ENCODE measurements at places on chromosomes 2 and 18.
A peak's percentile ranks its signal among the peaks of the same experiment; 100 is the strongest.

- H3K36me3 ChIP-seq, result no peaks in the 10 kb centered on the region
- H3K27ac ChIP-seq, result no peak overlapping the region
- DNase-seq, result no peak
- H3K4me3 ChIP-seq, result no peak overlapping the region
- no peaks in the 10 kb centered on the region for H3K4me1 ChIP-seq
- no peaks in the 10 kb centered on the region for H3K27me3 ChIP-seq
Measured at GRCh38 chr18:40676668-40677067, 1278.4 kb upstream of the PIK3C3 start.

GRCh38 chr2:144456680-144457079 lies 63.2 kb downstream of the ZEB2 start:
- peak; percentile 95 for DNase-seq
- peaks cover 6% of the 10 kb centered on the region for H3K4me1 ChIP-seq
- no peak overlapping the region for H3K4me3 ChIP-seq
- no peaks in the 10 kb centered on the region for H3K27me3 ChIP-seq
- no peak overlapping the region for H3K27ac ChIP-seq
- peaks cover 7% of the 10 kb centered on the region for H3K36me3 ChIP-seq

DNA sequence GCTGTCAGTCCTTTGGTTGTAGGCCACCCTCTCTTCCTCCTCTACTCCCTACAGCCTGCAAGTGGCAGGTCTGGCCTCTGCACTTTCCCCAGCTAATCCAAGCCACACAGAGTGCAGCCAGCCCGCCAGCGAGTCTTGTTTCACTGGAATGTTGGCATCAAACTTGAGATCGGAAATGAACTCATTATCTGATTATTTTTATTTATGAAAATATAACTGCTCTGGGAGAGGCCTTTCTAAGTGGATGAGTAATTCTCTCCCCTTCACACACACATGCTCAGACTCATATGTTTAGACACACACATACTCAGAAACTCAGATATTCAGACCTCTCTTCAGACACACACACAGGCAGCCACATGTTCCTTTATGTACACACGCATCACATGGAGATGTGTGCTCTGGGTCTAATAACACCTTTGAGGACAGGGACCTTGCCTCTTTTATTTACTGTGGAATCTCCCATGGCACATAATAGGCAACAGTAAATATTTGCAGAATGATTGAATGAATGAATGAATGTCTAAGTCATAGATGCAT lies 151.3 kb downstream of the ZFP36L2 start:
- H3K36me3 ChIP-seq, result no peaks in the 10 kb centered on the region
- peak overlapping the region; percentile 79 for H3K27ac ChIP-seq
- DNase-seq, result peak; percentile 97
- no peak overlapping the region for H3K4me3 ChIP-seq
- H3K27me3 ChIP-seq, result no peaks in the 10 kb centered on the region

DNA sequence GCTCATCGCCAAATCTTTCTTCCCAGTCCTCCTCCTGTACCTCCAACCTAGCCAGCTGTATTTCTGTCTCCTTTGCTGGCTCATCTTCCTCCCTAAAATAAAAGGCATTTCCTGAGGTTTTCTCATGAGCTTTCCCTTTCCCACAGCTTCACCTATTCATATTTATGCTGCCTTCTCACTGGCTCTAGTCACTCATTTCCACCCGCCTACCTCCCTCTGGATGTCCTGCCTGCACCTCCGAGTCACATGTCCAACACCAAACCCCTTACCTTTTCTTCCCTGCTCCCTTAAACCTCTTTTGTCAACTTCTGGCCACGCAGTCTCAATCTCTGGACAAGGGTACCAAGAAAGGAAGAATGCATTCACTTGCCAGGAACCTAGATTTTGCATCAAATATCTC lies 2.8 kb downstream of the EIF2AK3 start:
- H3K27me3 ChIP-seq, result no peaks in the 10 kb centered on the region
- no peak overlapping the region for H3K4me3 ChIP-seq
- DNase-seq, result no peak
- H3K27ac ChIP-seq, result no peak overlapping the region
- H3K4me1 ChIP-seq, result peaks cover 4% of the 10 kb centered on the region
- H3K36me3 ChIP-seq, result no peaks in the 10 kb centered on the region

DNA sequence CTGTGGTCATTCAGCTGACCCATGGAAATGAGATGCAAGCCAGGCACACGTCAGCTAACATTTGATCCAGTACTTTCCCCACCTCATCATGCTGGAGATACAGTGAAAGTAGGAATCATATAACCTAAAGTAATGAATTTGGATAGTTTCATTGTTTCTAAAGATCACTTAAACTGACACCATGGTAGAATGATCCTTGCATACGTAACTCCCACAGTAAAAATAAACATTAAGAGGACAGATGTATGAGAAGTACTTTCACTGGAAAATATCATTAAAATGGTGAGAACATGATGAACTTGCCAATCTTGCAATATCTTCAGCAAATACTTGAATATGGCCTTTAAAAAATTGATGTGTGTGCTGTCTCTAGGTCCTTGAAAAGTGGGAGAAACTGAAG lies 85.4 kb downstream of the MAIP1 start:
- no peaks in the 10 kb centered on the region for H3K36me3 ChIP-seq
- peak; percentile 20 for DNase-seq
- no peaks in the 10 kb centered on the region for H3K27me3 ChIP-seq
- H3K4me1 ChIP-seq, result no peaks in the 10 kb centered on the region

GRCh38 chr18:21486905-21487437 lies 113.5 kb downstream of the ESCO1 start:
- H3K4me3 ChIP-seq, result no peak overlapping the region
- H3K4me1 ChIP-seq, result peaks cover 4% of the 10 kb centered on the region
- H3K36me3 ChIP-seq, result no peaks in the 10 kb centered on the region

- H3K36me3 ChIP-seq, result no peaks in the 10 kb centered on the region
- DNase-seq, result peak; percentile 14
- H3K27ac ChIP-seq, result no peak overlapping the region
- no peaks in the 10 kb centered on the region for H3K4me1 ChIP-seq
- no peak overlapping the region for H3K4me3 ChIP-seq
Measured at GRCh38 chr2:86518481-86518880, 44.8 kb downstream of the CHMP3 start.

DNA sequence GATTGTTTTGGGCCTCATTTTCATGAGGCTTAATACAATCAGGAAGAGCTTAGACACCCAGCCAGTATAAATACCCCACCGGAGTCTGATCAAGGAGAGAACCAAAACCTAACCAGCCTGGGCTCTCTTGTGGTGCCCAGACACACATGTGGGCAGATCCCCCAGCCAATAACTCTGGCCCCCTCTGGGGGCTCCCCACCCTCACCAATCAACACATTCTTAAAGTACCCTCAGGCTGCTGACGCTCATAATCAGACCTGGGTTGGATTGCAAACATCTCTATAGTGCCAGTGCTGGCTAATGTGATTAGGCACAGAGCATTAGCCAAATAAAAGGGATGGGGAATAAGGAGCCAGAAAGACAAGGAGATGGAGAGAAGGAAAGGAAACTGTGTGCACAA lies 329.6 kb downstream of the BCL11A start:
- H3K27me3 ChIP-seq, result no peaks in the 10 kb centered on the region
- DNase-seq, result no peak
- no peaks in the 10 kb centered on the region for H3K36me3 ChIP-seq
- H3K4me3 ChIP-seq, result no peak overlapping the region
- no peak overlapping the region for H3K27ac ChIP-seq
- no peaks in the 10 kb centered on the region for H3K4me1 ChIP-seq

DNA sequence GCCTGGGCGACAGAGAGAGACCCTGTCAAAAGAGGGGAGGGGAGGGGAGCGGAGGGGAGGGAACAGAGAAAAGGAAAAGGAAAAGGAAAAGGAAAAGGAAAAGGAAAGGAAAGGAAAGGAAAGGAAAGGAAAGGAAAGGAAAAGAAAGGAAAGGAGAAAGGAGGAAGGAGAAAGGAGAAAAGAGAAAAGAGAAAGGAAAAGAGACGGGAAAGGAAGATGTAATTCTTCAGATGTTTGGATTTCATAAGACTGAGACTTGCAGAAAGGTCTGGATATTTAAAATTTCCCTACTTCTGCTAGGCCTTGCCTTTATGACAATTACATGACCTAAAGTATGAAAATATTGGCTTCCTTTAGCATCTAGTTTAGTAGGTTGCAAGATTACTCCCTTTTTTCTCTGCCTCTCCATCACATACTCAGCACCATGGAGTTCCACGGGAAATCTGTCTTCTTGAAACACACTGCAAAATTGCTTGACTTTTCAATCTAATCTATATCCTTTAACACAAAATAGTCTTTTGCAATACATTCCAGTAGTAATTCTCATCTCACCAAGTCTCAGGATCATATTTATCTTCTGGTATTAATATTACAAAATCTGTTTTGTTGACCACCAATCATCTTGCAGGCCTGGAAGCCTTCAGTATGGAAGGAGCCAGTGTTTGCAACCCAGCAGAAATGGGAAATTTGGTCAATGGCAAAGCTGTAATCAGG lies 383.5 kb downstream of the ZEB2 start:
- H3K27ac ChIP-seq, result no peak overlapping the region
- DNase-seq, result no peak
- H3K27me3 ChIP-seq, result no peaks in the 10 kb centered on the region
- H3K4me1 ChIP-seq, result no peaks in the 10 kb centered on the region
- H3K4me3 ChIP-seq, result no peak overlapping the region
- H3K36me3 ChIP-seq, result peaks cover 5% of the 10 kb centered on the region

DNA sequence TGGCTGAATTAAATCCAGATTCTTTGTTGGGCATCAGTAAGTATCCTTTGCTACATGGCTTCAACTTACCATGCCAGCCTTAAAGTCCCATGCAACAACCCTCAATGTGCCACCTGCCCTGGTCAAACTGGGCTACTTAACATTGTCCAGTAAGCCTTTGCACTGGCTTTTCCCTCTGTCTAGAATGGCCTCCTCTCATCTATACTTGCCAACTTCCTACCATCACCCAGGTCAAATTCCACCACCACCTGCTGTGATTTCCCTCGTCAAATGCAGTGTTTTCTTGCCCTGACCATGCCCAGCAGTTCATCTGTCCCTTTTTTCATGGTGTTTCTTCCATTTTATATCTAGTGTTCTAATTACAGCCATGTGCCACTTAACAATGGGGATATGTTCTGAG lies 5.7 kb downstream of the KLHL23 start:
- H3K27me3 ChIP-seq, result peaks cover 7% of the 10 kb centered on the region
- H3K4me3 ChIP-seq, result no peak overlapping the region
- peaks cover 3% of the 10 kb centered on the region for H3K4me1 ChIP-seq
- H3K27ac ChIP-seq, result no peak overlapping the region
- H3K36me3 ChIP-seq, result no peaks in the 10 kb centered on the region
- no peak for DNase-seq

DNA sequence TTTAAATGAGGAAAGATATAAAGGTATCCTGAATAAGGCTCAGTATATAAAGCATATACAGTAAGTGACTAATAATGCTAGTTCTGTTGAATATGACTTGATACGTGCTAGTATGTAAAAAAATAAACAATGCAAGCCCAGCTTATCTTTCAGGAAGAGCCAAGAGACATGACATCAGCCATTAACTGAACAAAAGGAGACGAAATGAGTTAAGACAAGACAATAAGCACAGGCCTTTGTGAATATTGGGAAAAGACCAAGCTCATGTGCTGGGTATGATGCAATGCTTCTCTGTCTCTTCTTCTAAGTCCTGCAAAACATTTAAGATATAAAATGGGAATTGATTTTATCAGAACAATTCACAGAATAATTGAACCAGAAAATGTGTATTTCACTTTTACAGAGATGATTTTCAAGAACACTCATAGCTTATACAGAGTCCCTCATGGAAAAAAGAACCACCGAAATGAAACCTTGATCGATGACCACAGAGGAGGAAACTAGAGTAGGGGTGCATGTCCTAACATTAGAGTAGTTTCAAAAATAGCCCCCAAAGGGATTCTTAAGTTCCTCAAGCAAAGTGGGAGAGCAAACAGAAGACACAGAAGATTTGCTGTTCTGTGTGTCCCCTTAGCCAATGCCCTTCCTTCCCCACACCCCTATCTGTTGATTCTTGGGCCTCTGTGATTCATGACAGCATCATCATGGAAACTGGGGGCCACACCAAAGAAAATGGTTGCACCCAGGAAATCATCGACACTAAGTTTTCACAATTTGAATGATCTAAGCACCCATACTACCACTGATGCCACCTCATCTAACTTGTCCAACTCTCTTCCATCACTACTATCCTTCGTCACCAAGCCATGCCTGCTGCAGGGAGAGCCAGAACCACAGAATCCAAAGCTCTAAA lies 68.0 kb upstream of the CRIM1 start:
- peak; percentile 46 for DNase-seq
- H3K27me3 ChIP-seq, result no peaks in the 10 kb centered on the region
- no peak overlapping the region for H3K4me3 ChIP-seq
- no peaks in the 10 kb centered on the region for H3K36me3 ChIP-seq
- H3K4me1 ChIP-seq, result no peaks in the 10 kb centered on the region

GRCh38 chr2:189144700-189145211 lies 34.8 kb downstream of the COL5A2 start:
- no peaks in the 10 kb centered on the region for H3K4me1 ChIP-seq
- peak; percentile 58 for DNase-seq
- H3K27ac ChIP-seq, result no peak overlapping the region
- H3K27me3 ChIP-seq, result no peaks in the 10 kb centered on the region
- no peaks in the 10 kb centered on the region for H3K36me3 ChIP-seq

- H3K4me3 ChIP-seq, result no peak overlapping the region
- no peaks in the 10 kb centered on the region for H3K36me3 ChIP-seq
- H3K4me1 ChIP-seq, result no peaks in the 10 kb centered on the region
Measured at GRCh38 chr18:41593171-41593675, 361.8 kb upstream of the PIK3C3 start.

DNA sequence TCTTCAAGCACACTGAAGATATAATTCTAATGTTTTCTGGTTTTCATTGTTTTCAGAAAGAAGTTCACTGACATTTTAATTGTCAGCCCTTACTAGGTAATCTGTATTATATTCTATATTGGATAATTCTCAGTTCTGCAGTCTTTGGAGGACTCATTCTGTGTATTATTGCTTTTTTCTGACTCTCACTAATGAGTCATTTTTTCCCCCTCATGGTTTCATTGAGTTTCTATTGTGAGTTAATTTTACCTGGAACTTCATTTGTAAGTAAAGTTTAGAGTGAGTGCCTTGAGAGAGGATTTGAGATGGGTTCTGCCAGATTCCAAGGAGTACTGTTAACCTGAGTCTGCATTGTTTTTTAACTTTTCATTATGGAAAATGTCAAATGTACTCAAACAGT lies 90.4 kb upstream of the LYPD1 start:
- no peaks in the 10 kb centered on the region for H3K27me3 ChIP-seq
- no peak overlapping the region for H3K27ac ChIP-seq
- H3K4me1 ChIP-seq, result peaks cover 3% of the 10 kb centered on the region
- no peak for DNase-seq
- no peaks in the 10 kb centered on the region for H3K36me3 ChIP-seq

Data from mesenchymal stem cell (in vitro differentiated cells and primary cell).